A375 (cell line): ENCODE measurements at places on chromosomes 4 and X. TPM values are rescaled to one million over a fixed set of nuclear protein-coding genes. Genes with fewer than 3 reads are reported as not detected.

Gene RADX
- total RNA-seq: 2.3 and 2.4 TPM in 2 replicates

Gene FHL1
- total RNA-seq: 3.5 and 4.2 TPM in 2 replicates

Gene SPANXB1
- 218 and 280 TPM in 2 replicates for total RNA-seq

Gene MAGEA1
- 7.0 and 7.1 TPM in 2 replicates for total RNA-seq

Gene FAM184B
- total RNA-seq: 0.23 and 0.27 TPM in 2 replicates

Gene PCDH19
- total RNA-seq: under 0.01 TPM in 1 of 2 replicates, not detected in the other

Gene MID2
- 1.2 and 2.6 TPM in 2 replicates for total RNA-seq

Gene EMCN
- 0.08 TPM in 1 of 2 replicates, not detected in the other for total RNA-seq

Gene TMEM144
- total RNA-seq: 1.2 and 2.3 TPM in 2 replicates

Gene DGAT2L6
- not detected in 2 replicates for total RNA-seq

Gene PCSK1N
- total RNA-seq: 0.94 and 2.3 TPM in 2 replicates

Gene ERVMER34-1
- 0.11 and 0.30 TPM in 2 replicates for total RNA-seq

Gene OPN1MW3
- total RNA-seq: not detected in 2 replicates

Gene HGFAC
- 0.16 TPM in 1 of 2 replicates, not detected in the other for total RNA-seq

Gene PRRG1
- 6.8 and 7.0 TPM in 2 replicates for total RNA-seq

Gene ENPEP
- 0.24 and 0.68 TPM in 2 replicates for total RNA-seq

Gene EDA2R
- 2.4 and 2.7 TPM in 2 replicates for total RNA-seq

Gene MXRA5
- not detected in 2 replicates for total RNA-seq

Gene METAP1
- total RNA-seq: 43.7 and 45.3 TPM in 2 replicates

Gene S100P
- total RNA-seq: 10.4 and 20.1 TPM in 2 replicates

Gene CYSLTR1
- 0.16 TPM in 1 of 2 replicates, not detected in the other for total RNA-seq

Gene LDB2
- total RNA-seq: not detected in 2 replicates

Gene REPS2
- total RNA-seq: 0.53 and 0.56 TPM in 2 replicates

Gene SMIM43
- not detected in 2 replicates for total RNA-seq

Gene GPR173
- total RNA-seq: not detected in 2 replicates

Gene CXCL5
- total RNA-seq: not detected in 2 replicates

Gene BEND2
- total RNA-seq: not detected in 2 replicates

Gene GAGE12F
- total RNA-seq: not detected in 2 replicates

Gene GSPT2
- total RNA-seq: 6.6 TPM in 2 replicates

Gene ACE2
- 0.15 TPM in 1 of 2 replicates, not detected in the other for total RNA-seq

Gene STK26
- 9.9 and 14.4 TPM in 2 replicates for total RNA-seq

Gene GPR50
- not detected in 2 replicates for total RNA-seq

Gene CCDC149
- 6.9 and 16.4 TPM in 2 replicates for total RNA-seq

Gene KDR
- 0.53 and 0.72 TPM in 2 replicates for total RNA-seq

Gene ARHGAP36
- not detected in 2 replicates for total RNA-seq
